RKO (cell line): ENCODE measurements at places on chromosomes 12 and 14.

DNA sequence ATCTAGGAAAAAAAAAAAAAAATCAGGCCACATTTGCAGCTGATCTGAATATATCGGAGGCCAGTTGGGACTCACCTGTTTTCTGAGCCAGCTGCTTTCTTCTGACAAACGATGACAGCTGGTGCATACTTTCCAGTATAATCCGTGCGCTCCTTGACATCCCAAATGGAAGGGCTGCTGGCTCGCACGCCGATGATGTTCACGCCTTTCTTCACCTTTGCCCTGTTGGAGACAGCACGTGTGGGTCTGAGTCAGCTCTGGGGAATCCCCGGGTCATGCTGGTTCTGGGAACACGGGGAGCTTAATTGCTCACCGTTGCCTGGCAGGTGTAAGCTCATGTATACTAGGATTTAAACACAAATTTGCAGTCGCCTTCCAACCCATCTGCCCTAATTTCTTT, 372.8 kb downstream of the TMEM132D start:
- DNase-seq = peak; percentile 3

DNA sequence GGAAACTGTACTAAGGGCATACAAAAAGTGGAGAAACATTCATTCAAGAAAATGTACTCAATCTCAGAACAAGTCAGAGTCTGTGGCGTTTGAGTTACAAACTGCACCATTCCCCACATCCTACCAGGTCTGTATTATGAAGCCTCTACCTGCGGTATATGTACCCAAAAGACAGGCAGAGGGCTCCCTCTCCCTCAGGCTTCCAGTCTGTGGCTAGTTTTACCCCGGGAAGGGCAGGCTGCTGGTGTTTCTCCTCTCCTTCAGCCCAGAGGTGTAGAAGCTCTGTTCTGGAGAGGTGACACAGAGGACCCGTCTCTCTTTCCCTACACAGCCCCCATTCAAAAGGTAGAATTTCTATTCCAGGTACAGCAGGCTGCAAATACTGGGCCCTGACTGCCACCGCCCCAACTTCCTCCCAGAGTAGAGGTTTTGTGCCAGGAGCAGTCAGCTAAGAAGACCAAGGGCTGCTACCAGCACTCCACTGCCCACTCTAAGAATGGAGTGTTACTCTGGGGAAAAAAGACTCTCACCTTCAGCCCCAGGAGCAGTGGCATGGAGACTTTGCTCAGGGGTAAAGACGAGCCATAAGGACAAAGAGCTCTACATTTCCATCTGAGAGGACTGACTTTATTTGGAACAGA, 39.4 kb downstream of the PARP11 start:
- no peak for DNase-seq

GRCh38 chr12:6091786-6092566, 32.5 kb downstream of the VWF start:
- no peak for DNase-seq

DNA sequence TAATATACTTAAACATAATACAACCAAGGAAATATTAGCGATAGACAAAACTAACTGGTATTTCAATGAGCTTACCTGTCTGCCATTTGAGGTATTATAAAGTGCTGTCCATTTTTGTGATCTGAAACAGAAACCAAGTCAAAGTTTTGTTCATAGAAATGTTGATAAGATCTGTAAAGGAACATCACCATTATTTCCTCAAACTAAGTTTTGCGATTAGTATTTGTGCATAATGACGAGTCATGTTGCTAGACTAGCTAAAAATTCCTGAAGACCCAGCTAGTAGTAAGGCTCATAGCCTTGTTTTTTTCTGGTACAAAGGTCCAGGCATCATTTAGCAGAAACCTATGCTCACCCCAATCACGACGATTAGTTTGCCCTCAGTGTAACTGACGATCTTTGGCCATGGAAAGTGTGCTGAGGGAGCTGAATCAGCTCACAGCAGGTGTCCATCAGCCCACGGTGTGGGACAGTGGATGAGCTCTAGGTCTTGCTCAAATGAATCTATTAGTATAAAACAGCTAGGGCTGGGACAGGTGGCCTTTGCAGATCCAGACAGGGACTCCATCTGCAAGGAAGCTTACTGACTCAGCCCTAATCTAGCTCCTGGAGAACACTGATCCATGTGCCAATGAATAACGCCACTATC, 28.7 kb downstream of the GIT2 start:
- DNase-seq = no peak

DNA sequence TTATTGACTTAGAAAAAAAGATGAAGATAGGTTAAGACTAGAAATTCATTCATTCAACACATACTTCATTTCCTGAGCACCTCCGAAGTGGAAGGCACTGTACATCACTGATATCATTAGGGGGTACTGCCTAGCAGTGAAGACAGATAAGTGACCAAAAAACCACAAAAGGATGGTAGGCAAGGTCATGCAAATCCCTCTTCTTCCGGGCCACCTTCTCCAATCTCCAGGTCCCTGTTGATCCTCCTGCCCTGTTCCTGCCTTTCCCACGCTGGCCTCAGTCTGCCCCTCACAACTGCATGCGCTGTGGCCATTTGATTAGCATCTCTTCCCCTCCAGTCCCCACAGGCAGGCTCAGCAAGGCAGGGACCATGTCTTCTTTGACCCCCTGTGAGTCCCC, 60.8 kb downstream of the SETD3 start:
- DNase-seq = no peak

DNA sequence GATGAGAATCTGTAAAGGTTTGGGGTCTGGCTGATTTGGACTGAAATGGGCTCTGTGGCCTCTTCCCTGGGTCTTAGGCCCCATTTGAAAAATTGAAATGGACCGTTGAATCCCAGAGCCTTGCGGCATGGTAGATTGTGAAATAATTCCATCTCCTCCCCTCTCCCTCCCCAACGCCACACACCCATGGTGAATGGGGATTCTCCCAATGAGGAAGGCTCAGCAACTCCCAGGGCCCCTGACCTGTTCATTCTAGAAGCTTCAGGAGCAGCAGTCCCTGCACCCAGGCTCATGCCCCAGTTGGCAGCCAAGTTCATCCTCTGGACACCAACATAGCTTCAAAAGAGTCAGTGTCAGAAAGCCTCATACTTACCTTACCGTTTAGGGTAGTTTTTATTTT, 217.4 kb downstream of the ZFP36L1 start:
- no peak for DNase-seq

DNA sequence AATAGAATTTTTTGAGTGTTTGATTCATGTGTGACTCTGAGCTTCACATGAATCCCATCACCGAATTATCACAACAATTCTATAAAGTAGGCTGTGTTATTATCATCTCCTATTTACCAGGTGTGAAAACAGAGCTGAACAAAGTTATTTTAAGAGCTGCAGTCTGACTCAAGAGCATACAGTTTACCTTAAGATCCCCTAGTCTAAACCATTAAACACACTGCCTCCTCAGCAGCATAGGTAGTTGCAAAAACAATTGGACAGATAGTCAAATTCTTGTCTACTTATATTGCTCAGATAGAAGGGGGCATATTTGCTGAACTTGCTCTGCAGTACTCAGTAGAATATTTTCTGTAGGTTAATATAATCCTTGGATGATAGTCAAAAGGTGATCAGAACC, 219.8 kb upstream of the ATP2B1 start:
- no peak for DNase-seq

DNA sequence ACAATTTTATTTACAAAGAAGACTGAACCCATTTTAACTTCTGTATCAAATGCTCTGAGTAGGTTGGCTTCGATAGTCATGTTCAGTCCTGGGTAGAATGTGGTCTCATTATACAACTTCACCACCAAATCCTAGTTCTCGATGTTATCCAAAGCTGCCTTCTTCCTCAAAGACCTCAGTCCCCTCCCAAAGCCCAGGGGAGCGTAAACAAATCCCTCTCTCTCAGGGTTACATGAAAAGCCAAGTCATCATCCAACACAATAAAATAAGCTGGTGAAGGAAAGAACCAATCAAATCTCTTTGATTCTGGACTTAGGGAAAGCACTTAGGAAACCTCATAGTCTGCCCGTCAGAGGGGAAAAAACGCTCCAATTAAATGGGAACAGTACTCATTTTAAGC, 9.1 kb downstream of the PTCSC3 start:
- no peak for DNase-seq

DNA sequence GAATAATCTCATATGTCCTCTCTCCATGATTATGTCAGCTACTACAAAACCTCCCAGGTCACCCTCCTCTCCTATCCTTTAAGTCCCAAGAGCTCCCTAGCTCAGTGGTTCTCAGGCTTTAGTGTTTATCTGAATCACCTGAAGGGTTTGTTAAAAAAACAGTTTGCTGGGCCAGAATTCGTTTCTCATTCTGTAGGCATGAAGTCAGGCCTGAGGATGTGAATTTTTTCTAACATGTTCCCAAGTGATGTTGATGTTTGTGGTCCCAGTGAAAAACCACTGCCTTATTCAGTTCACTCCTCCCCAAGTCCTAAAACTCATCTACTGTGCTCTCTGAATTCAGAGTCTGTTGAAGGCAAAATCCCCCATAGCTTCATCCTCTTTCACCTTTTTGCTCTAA, 241.4 kb downstream of the ETNK1 start:
- DNase-seq = no peak

GRCh38 chr14:74962493-74962892, 7.1 kb upstream of the PGF start:
- DNase-seq = no peak

- no peak for DNase-seq
Observed at GRCh38 chr12:2836574-2836973, 1.7 kb upstream of the NRIP2 start.

GRCh38 chr12:40569626-40570179, 122.5 kb upstream of the CNTN1 start:
- peak; percentile 19 for DNase-seq

DNA sequence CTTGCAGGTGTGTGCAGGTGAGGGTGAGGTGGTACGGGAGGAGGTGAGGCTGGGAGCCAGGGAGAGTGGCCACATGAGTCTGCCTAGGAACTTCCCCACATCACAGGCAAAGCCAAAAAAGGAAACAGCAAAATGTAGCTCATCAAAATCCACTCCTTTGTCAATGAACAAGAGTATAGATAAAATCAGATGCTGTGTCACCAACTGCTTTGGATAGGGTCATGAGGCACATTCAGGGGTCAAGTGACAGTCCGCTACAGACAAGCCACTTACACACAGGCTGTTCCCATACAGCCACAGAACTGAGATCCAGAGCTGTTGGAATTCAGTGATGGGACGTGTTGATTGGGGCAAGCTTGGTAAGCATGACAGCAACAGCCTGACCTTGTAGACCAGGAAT, 100.3 kb upstream of the NOS1 start:
- no peak for DNase-seq

DNA sequence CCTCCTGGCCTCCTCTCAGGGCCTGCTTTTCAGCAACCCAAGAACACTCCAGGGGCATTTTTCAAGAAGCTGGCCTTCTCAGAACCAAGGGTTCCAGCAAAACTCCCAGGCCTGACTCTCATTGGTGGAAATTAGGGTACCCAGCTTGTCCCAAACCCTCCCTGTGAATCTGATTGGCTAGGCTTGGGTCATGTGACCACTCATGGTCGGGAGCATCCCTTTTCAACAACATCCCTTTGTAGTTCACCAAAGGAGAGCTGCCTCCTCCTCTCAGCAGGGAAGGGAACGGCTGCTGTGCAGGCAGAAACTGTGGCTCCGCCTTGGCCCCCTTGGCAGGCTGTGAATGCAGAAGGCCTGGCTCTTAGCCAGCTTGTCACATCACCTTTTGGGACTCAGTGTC, 94.5 kb downstream of the AACS start:
- no peak for DNase-seq

DNA sequence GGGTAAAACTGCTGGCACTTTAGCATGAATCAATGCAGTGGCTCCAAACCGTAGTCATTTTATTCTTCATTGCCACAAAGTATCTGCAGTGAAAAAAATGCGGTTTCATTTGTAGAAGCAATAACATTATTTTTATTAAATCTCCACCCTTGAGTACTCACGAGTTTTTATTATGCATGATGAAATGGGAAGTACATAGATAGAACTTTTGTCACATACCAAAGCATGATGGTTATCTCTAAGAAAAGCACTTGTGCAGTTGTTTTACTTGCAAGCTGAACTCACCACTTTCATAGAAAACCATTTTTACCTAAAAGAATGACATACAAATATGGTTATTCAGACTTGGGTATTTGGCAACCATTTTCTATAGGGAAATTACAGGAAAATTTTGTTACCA, 90.3 kb downstream of the PELI2 start:
- no peak for DNase-seq

GRCh38 chr12:119299130-119299529, 35.4 kb upstream of the CCDC60 start:
- DNase-seq = no peak

DNA sequence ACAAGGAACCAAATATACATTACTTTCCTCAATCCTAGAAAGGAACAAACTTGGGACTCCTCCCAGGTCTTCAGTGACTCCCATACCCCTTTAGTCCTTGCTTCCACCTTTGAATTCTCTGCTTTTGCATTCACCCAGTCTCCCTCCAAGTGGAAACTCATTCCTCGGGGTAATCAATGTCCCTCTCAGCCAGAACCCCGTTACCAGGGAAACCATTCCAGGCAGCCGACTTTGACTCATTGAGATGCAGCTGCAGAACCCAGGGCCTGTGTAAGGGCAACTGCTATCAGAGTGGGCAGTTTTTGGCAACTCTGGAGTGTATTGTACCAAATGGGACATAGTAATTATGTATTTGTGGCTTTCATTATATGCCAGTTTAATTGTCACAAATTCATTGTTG, 186.2 kb downstream of the NRXN3 start:
- DNase-seq = no peak

DNA sequence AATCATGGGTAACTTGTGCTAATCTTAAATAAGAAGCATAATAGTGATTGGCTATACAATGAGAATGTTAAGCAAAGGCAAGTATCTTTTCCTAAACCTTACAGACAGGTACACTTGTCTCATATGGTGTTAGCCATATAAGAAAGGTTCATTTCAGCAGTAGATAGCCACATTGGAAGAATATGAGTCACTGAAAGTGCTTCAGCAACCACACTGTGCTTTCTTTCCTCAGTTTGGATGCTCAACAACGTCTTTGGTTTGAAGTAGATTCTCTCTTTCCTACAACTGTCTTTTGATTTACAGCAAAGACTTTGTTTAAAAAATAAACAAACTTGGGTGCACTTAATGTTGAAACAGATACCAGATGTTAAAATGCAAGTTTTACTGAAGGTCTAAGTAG, 8.9 kb downstream of the DDHD1 start:
- no peak for DNase-seq

- no peak for DNase-seq
Observed at GRCh38 chr14:51487848-51488247, 163.9 kb upstream of the FRMD6 start.

DNA sequence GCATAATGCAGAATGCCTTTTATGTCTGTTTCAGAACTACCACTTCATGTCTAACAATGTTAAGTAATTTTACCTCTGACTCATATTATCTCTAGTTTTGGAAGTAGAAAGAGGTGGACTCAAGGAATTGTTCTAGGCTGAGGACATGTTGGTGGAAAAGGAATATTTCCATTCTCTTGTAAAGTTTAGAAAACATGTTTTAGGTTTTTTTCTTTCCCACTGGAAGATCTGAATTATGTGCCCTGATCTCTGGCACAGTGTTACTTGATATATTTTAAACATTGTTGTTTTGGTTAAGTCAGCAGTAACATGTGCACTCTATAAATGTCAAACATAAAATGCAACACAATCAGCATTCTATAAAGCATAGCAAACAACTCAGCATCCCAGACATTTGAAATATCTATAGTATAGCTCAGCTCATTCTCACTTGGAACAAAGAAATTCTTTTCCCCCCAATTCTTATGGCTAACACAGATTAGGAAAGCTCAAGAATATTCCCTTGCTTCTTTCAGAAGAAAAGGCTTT, 202.3 kb downstream of the STXBP6 start:
- DNase-seq = no peak

- DNase-seq = no peak
Observed at GRCh38 chr14:68806526-68807147, 13.8 kb upstream of the ZFP36L1 start.

- peak; percentile 51 for DNase-seq
Observed at GRCh38 chr12:15276088-15276698, 46.1 kb upstream of the PTPRO start.
